ENCODE measurements at places on chromosomes 5 and 9. TPM values are rescaled to one million over a fixed set of nuclear protein-coding genes. Genes with fewer than 3 reads are reported as not detected.

DNA sequence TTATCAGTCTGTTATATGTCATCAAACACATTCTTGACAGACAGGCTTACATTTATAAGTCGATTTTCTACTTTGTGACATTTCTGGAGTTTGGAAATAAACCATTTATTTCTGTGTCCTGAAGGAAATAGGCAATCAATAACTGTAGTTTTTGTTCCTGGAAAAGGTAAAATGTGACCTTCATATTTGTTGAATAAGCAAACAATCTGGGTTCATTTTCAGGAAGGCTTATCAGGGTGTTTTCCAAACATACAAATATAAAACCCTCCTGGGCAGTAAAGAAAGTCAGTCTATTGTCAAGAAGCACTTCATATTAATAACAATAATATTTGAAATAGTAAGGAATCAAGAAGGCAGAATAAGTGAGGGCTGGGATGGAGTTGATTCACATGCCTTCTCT, 195.0 kb downstream of the SNCAIP start:
- DNase-seq = no peak

DNA sequence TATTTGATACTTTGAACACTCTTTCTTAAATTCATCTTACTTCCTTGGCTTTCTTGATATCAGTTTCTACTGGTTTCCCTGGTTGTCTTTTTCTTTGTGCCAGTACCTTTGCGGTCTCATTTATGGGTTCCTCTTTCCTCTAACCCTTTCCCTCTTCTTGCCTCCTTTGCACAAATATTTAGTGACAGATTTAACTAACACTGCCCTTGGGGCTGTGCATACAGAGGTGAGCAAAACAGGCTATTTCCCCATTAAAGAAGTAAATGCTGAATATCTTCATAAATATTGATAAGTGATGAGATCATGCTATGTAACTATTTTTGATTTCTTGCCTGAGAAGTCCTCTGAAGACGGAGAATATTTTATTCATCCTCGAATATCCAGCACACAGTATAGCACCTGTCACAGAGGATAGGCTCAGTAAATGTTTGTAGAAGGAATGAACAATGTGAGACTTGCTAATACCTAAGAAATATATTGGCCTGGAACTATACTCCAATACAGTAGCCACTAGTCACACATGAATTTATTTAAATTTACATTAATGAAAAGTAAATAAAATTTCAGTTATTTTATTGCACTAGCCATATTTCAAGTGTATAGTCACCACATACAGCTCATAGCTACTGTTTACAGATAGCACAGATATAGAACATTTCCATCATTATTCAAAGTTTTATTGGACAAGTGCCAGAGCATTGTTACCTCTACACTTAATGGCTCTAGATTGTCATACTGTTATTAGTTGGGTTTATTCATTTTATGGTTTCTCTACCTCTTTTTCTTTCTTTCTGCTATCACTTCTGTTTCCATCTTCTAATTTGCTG, 90.4 kb downstream of the RIC1 start:
- DNase-seq = no peak

DNA sequence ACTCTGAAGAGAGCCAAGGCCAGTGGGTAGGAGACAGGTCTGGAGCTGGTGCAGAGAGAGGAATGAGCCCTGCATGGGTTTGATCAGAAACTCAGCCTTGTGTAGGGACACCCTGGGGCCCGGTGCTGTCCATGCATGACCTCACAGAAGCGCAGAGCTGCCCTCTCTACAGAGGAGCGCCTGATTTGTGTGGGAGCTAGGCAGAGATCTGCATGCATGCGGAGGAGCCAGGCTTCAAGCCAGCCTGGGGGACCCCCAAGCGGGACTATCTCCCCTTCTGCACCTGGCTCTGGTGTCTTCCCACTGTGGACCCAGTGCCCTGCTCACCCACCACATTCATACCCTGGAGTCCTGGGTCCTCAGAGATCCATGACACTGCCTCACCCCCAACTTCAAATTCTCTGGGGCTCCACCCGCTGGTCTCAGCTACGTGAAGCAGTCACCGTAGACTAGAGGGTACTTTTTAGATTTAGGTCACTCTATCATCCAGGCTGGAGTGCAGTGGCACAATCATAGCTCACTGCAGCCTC, 2.6 kb upstream of the LCN2 start:
- DNase-seq = no peak

- DNase-seq = no peak
Observed at GRCh38 chr9:79877943-79878602, 306.3 kb downstream of the TLE4 start.

DNA sequence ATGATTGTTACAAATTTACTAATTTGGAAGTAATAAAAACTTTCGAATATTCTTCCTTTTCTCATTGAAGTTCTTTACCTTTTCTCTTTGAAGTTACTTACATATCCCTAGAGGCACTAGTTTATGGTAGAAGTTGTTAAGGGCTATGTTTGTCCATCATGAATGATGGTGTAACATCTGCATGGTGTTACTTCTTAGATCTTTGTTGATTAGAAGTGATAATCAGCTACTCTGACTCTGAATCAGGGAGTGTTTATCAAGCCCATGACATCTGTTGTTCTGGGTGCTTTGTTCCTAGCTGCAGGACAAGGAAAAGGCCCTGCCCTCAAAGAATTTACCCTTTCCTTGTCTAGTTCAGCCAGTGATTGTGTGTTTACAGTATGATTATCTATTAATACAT, 32.9 kb downstream of the MAP3K1 start:
- DNase-seq = no peak

DNA sequence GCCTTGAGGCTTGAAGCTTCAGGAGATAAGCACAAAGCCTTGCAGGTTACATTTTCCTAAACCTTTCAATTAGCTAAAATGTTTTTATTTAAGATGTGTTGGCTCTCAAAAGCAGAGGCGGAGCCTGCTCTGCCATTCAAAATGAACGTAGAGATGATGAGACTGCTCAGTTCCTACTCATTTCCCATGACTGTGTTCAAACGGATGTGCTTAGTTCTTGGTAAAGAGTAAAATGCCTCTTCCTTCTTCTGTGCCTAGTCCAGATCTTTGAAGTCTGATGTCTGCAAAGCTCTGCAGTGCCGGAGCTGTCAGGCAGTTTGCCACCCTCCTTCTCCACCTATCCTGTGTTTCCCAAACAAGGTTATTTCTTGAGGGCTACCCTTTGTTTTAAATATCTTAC, 46.3 kb upstream of the ADAMTSL1 start:
- no peak for DNase-seq

GRCh38 chr9:122227575-122227900, 1.2 kb downstream of the LHX6 start:
- no peak for DNase-seq

GRCh38 chr9:107833295-107833694, 343.7 kb upstream of the KLF4 start:
- DNase-seq = no peak

DNA sequence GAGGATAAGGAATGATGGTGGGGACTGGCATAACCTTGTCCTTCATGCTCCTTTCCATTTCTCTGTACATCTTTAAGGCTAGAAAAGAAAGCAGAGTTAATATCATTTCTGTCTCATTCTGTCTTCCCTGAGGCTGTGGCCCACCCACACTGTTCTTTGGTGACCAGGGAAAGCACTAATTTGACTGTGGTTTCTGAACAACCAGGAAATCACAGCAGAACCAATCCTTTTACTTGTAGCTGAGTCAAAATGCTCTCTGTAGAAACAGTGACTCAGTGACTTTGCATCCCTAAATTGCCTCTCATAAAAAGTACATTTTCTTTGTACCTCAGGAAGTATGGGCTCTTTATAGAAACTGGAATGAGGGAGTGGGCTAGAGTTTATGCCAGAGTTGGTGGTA, 28.1 kb downstream of the IL33 start:
- DNase-seq = no peak

GRCh38 chr5:154312576-154312975, 122.0 kb downstream of the GALNT10 start:
- no peak for DNase-seq

- no peak for DNase-seq
Observed at GRCh38 chr5:125162714-125163113, 416.3 kb upstream of the ZNF608 start.

DNA sequence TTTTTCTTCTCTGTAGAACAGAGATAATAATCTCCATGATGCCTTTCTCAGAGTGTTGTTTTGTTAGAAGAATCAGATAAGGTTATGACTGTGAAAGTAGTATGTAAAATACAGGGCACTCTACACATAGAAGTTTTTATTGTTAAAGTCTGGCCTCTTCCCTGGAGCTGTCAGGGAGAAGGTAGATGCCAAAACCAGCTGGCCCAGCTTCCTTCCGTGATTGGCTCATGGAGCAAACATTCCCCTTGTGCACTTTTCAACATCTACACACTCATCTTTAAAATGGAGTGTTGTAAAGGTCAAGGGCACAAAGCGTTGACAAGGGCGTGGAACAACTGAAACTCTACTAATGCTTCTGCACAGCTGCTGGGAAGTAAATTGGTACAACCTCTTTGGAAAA, 7.4 kb upstream of the RNF183 start:
- DNase-seq = no peak

GRCh38 chr5:151053796-151054462, 26.9 kb downstream of the TNIP1 start:
- no peak for DNase-seq

- peak; percentile 45 for DNase-seq
Observed at GRCh38 chr9:121902461-121903135, 190.5 kb downstream of the TTLL11 start.

- DNase-seq = no peak
Observed at GRCh38 chr5:9739135-9739534, 109.0 kb upstream of the TAS2R1 start.

- DNase-seq = no peak
Observed at GRCh38 chr9:91187311-91187964, 174.3 kb downstream of the AUH start.

DNA sequence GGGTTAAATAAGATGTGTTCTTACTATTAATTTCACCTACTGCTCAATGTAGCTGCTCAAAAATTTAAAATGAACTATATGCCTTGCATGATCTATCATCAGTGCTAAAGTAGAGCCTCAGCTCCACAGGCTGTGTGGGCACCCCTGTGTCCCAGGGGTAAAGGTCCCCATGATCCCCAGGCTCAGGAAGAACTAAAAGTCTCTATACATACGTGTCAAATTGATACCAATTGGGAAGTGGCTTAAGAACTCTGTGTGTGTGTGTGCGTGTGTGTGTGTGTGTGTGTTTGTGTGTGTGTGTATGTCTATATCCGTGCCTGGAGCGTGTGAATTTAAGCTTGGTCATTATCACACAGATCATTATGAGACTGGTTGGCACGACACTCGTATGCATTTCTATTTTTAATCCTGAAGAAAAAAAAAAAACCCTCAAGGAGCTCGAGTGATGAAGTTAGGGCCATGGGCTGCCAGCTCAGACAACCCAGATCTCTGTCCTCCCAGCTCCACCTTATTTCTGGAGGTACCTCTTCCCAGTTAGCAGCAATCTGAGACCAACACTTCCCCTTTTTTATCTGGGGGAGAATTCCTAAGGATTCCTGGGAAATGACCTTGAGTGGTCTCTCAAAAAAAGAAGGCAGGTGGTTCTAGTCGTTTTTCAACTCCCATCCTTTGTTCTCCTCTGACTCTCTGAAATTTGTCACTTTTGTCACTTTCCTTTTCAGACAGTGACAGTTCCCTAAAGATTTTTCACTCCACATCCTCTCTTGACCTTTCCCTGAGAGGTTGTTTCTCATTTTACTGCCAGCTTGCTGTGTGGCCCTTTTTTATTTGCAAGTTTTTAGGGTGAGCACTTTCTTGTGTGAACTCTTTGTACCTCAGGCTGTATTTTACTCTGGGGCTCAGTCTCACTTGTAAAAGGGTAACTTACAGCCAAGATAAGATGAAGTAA, 45.7 kb upstream of the CTXN3 start:
- DNase-seq = no peak

GRCh38 chr9:34996181-34996904, 6.8 kb downstream of the DNAJB5 start:
- DNase-seq = no peak

- DNase-seq = no peak
Observed at GRCh38 chr9:112301420-112301819, 32.0 kb downstream of the PTBP3 start.

DNA sequence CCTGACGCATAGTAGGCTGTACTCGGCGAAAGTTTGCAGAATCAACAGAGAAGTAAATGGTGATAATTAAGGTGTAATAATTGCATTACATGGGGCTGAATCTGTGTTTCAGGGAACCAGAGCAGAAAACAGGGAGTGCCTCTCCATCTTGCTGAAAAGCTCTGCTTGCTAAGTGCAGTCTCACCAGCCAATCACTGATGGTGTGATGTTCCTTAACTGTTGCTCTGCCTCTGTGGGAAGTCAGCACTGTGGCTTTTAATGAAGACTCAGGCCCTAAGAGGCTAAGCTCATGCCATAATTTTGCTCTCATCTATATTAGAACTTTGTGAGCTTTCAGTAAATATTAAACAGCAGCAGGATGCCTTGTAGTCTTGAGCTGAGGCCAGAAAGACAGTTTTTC, 4.5 kb downstream of the PHF24 start:
- DNase-seq = no peak

GRCh38 chr9:91750343-91750742, 199.7 kb downstream of the ROR2 start:
- DNase-seq = no peak

GRCh38 chr5:74839229-74839628, 27.0 kb downstream of the FAM169A start:
- DNase-seq = no peak

DNA sequence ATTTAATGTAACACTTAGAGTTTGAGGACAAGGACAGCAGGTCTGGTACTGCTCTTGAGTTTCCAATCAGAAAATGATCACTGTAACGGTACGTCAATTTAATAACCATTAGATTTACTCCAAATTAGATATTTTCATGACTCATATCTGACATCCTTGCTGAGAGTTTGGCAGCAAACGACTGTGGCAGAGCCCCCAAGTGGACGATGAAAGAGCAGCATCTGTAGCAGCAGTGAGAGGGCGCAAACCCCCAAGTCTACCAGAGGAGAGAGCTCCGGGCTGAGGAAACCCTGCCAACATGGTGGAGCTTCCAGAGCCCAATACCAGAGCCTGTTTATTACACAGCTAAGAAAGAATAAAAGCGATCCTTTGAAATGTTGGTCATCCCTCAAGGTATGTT, 73.2 kb upstream of the EPB41L4A start:
- DNase-seq = no peak

GRCh38 chr9:136558373-136558772, 12.5 kb upstream of the NOTCH1 start:
- no peak for DNase-seq

GRCh38 chr5:53424686-53425615, 55.5 kb upstream of the FST start:
- DNase-seq = no peak

The CNTFR gene
- 23.0 TPM for total RNA-seq

The CTNND2 gene
- 131 TPM for total RNA-seq

The ABCA2 gene
- total RNA-seq = 298 TPM

The SPINK7 gene
- not detected for total RNA-seq

The CDKN2B gene
- 2.5 TPM for total RNA-seq

The IFNE gene
- total RNA-seq = 0.23 TPM

The C6 gene
- total RNA-seq = 41.8 TPM

The ESM1 gene
- total RNA-seq = 0.40 TPM

The FPGS gene
- 74.7 TPM for total RNA-seq

The SLCO6A1 gene
- total RNA-seq = not detected

The CYSRT1 gene
- total RNA-seq = 0.78 TPM
